ENCODE measurements at places on chromosomes 13 and 19. TPM values are rescaled to one million over a fixed set of nuclear protein-coding genes. Genes with fewer than 3 reads are reported as not detected.

The SOX1 gene
- not detected for total RNA-seq

DNA sequence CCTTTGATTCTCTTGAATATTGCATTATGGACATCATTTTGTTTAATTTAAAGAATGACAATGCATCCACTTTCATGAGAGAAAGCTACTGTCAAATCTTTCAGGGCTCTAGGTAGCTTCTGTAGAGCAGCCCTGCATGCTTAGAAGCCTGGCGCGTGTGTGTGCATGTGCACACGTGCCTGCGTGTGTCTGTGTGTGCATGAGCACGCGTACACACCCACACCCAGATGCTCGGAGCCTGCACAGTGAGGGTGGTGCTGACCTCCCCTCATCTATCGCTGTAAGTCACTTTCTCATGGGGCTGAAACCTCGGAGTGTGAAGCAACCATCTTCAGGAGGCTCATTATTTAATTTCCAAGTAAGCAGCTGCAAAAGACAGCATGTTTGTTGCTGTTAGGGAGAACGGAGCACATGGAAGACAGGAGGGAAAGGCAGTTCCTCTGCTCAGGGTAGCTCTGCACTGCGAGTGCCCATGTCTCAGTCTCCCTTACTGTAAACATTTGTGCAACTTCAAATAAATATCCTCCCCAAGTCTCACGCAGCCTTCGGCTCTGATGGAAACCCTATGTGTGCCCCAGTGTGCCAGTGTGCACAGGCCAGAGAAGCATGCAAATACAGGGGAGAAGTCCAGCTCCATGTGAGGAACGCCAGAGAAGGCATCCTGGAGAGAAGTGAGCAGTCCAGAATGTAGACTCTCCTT, 22.8 kb downstream of the TSHZ3 start:
- no peak for DNase-seq

The CBARP gene
- total RNA-seq, result 1.6 TPM

The CEACAM16 gene
- not detected for total RNA-seq

The HSD17B14 gene
- total RNA-seq, result 5.4 TPM

DNA sequence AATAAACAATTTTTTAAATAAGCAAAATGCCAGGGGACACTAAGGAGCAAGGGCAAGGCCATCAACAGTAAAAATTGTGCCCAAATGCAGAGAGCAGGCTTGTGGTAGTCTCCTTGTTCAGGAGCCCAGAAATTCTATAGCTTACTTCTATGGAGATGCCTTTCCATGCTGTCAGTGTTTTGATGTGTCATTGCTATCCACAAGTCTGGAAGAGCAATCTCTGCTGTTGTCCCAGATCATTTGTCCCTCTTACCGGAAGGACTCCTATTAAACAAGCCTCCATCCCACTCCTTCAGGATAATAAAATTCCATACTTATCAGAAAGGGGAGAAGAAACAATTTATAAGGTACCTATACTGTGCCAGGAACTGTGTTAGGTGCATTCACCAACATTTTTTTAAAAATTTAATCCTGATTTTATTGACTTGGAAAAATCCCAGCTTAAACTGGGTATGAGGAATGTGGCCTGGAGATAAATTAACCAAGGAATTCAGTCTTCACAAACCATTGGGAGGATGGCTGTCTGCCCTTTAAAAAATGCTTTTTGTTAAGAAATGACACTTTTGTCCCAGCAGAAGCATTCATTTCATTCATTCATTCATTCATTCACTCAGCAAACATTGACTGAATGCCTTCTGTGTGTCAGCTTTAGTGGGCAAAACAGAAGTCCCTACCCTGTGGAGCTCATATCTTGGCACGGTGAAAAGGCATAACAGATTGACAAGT, 26.8 kb upstream of the CYSLTR2 start:
- no peak for DNase-seq

The LGALS4 gene
- 0.85 TPM for total RNA-seq

GRCh38 chr19:12092065-12092867, 27.7 kb downstream of the ZNF844 start:
- peak; percentile 92 for DNase-seq

DNA sequence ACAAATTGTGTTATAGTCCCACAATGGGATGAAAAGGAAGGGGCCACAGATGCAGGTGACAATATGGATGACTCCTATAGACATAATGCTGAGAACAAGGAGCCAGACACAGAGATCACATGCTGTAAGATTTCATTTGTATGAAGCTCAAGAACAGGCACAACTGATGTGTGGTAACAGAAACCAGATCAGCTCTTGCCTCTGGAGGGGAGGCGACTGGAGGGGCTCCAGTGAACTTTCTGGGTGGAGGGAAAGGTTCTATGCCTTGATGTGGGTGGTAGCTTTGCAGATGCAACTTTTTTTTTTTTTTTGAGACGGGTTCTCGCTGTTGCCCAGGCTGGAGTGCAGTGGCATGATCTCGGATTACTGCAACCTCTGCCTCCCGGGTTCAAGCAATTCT, 6.0 kb upstream of the RABAC1 start:
- no peak for DNase-seq
